ENCODE measurements at places on chromosomes 13 and 19. TPM values are rescaled to one million over a fixed set of nuclear protein-coding genes. Genes with fewer than 3 reads are reported as not detected.
A peak's percentile ranks its signal among the peaks of the same experiment; 100 is the strongest.

Gene ZNF442
- 2.2 TPM for total RNA-seq

DNA sequence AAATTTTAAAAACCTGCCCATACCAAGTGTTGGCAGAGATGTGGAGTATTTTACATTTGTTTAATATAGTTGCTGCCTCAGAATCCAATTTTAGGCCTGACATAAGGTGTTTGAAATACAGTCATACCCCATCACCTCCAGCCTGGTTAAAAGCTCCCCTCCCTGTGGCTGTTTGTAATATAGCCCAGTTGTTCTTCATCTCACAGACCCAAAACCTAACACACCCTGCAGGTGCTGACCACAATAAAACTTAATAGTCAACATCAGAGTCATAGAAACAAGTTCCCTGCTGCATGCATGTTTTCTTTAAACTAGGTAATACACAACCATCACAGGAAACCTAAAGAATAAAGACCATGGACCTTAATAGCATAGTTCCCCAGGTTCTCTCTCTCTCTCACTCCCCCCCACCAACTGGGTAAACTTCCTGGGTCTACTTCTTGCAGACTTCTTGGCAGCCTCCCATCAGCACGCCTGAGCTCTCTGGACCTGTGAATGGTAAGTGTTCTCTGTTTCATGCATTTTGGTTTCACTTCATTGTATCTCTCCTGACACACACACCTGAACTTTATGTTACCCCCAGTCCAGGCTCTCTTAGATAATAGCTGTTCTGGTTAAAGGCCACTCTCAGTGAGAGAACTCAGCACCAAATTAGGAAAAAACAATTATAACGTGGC, 1369.9 kb downstream of the EFNB2 start:
- DNase-seq: no peak

DNA sequence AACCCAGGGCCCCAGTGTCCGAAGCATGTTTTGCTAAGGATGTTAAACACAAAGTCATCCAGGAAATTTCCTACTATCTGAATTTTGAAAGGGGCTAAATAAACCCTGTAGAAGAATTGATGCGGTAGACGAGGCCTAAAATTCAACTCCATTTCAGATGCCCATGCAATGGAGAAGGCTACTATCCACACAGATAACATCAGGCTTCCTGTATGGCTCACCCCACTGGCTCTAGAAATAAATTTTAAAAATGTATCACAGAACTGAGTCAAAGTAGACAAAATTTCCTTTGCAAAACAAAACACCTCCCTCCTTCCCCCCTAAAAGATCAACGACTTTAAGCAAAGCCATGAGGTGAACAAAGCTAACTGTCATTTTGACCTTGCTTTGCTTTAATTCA, 188.4 kb downstream of the ABCC4 start:
- no peak for DNase-seq

Gene IL17D
- total RNA-seq: 0.41 TPM

Gene DLL3
- not detected for total RNA-seq

Gene ZNF497
- 1.2 TPM for total RNA-seq

- DNase-seq: no peak
Measured at GRCh38 chr13:98819382-98820010, 67.0 kb upstream of the SLC15A1 start.

GRCh38 chr13:80100636-80101035, 240.3 kb downstream of the SPRY2 start:
- DNase-seq: no peak

- DNase-seq: no peak
Measured at GRCh38 chr13:28204690-28205443, 66.5 kb downstream of the PAN3 start.

GRCh38 chr19:40585982-40586422, 9.3 kb downstream of the SHKBP1 start:
- DNase-seq: no peak

DNA sequence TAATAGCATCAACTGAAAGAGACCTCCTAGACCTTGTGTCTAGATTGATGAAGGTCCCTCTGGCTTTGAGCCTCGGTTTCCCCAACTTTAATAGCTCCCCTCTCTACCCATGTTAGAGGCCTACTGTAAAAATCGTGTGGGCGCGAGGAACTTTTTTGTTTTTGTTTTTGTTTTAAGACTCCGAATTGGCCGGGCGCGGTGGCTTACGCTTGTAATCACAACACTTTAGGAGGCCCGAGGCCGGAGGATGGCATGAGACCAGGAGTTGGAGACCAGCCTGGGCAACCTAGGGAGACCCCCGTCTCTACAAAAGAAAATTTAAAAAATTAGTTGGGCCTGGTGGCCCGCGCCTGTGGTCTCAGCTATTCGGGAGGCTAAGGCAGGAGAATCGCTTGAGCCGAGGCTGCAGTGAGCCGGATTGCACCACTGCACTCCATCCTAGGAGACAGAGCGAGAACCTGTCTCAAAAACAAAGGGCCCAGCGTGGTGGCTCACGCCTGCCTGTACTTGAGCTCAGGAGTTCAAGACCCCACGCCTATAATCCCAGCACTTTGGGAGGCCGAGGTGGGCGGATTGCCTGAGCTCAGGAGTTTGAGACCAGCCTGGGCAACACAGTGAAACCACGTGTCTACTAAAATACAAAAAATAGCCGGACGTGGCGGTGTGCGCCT, 858 bp upstream of the PPP6R1 start:
- DNase-seq: no peak

GRCh38 chr19:4064496-4065260, 2.0 kb downstream of the ZBTB7A start:
- DNase-seq: peak; percentile 86

Gene FUT3
- total RNA-seq: 215 TPM
